Small intestine (tissue), 16 donors: ENCODE measurements at places on chromosomes 7 and 10.

- no peaks in the 10 kb centered on the region for H3K36me3 ChIP-seq
- H3K4me1 ChIP-seq, result peaks cover 16% of the 10 kb centered on the region
- no peak overlapping the region for H3K4me3 ChIP-seq
- no peak overlapping the region for H3K27ac ChIP-seq
- no peak for DNase-seq
These were observed 96.9 kb upstream of the TNS3 start for GRCh38 chr7:47678641-47679380.

DNA sequence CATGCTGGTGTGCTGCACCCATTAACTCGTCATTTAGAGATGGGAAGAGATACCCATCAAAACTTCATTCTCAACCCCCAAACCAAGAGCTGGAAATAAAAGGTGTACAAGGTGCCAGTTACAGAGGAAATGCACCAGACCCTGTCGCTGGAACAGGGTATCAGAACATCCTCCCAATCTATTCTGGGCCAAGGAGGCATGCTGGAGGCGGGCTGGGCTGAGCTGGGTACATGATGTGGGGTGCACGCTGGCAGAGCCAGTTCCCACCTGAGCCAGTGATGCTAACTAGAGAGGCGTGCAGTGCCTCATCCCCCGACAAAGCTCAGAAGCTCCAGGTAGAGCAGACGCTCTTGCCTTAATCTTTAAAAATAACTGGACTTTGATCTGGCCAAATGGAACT lies 70.1 kb downstream of the NPSR1 start:
- H3K4me1 ChIP-seq, result no peaks in the 10 kb centered on the region
- H3K4me3 ChIP-seq, result no peak overlapping the region

DNA sequence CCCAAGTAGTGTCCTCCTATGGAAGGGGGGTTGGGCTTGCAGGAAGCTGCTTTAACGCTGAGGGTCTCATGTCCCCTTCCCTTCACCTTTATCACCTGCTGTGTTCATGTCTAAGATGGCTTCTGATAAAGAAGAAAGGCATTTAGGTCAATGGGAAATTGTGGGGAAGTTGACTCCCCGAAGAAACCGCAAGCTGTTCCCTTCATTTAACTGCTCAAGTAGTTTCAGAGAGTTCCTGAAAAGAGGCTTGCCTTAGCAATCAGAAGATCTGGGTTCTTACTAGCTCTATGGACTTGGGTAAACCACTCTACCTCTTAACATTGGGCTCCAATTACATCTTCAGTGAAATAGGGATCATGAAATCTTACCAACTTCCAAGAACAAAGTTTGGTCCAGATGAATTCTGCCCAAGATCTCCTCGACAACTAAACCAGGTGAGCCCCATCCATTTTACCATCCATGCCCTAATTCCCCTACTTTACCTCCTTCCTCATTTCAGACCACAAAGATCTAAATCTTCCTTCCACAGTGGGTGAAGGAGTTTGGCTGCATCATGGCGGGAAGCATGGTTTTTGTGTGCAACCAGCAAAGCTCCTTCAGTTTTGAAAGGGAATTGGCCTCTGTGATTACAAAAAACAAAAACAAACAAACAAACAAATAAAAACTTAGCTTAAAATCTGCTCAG lies 30.4 kb upstream of the UCN3 start:
- no peaks in the 10 kb centered on the region for H3K4me1 ChIP-seq
- H3K27ac ChIP-seq, result no peak overlapping the region
- DNase-seq, result no peak
- no peak overlapping the region for H3K4me3 ChIP-seq
- no peaks in the 10 kb centered on the region for H3K36me3 ChIP-seq
- no peaks in the 10 kb centered on the region for H3K27me3 ChIP-seq

GRCh38 chr7:157997080-157997440 lies 590.6 kb downstream of the PTPRN2 start:
- no peak overlapping the region for H3K4me3 ChIP-seq
- no peaks in the 10 kb centered on the region for H3K4me1 ChIP-seq
- DNase-seq, result no peak
- peaks cover 4% of the 10 kb centered on the region for H3K27me3 ChIP-seq
- no peaks in the 10 kb centered on the region for H3K36me3 ChIP-seq
- H3K27ac ChIP-seq, result no peak overlapping the region
